ENCODE measurements at places on chromosomes 13 and 19.

DNA sequence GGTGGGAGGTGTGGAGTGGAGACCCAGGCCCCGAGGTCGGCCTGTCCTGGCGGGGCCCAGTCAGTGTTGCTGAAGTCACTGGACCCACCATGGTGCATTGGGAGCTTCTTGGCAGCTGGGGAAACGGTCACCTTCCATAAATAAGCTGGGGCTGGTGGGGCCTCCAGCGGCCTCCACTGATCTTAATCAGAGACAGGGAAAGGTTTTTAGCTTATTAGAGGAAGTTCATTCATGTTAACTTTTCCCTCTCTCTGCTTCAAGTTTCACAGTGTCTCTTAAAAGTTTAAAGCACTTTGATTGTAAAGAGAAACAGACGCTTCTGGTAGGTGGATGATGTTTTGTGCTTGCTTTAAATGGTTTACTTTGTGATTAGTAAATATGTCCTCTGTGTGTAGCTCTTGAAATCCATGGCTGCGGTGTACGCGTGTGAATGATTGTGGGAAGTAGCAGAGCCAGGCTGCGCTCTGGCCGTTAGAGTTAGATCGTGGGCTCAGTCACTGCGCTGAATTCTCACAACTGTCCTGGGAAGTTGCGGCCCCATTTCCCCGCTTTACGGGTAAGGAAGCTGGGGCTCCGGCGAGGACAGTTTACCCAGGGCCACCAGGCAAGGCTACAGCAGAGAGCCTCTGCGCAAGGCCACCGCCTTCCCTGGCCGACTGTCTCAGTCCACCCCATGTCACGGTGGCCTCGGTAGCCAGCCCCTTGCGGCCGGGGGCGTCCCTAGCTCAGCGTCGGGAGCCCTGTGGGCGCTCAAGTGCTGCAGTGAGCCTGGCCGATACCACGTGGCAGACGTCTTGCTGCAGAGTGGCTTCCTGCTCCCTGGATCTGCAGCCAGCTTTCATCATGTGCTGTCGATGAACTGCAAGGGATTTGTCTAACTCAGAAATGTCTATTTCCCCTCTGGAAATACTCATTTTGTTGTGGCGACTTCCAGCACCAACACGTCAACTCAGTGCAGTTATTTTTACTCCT is 16.5 kb upstream of the NDUFS7 start:
- no peak for DNase-seq

DNA sequence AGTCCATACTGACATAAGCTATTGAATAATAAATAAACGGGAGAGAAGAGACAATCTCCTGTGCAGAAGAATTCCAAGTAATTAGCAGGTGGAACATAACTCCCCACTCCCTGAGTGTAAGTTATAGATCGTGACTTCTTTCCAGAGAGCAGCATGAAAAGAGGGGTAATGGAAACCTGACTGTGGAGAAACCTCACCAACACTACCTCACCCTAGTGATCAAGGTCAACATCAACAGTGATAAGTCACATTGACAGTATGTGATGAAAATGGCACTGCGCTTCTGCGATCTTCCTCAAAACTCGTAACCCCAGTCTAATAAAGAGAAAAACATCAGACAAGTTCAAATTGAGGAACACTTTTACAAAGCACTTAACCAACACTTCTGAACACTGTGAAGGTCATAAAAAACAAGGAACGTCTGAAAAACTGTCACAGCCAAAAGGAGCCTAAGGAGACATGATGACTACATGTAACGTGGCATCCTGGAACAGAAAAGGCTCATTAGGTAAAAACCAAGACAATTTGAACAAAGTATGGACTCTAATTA is 19.8 kb downstream of the CAB39L start:
- DNase-seq, result no peak

GRCh38 chr13:25421612-25422011 is 49.8 kb downstream of the ATP8A2 start:
- no peak for DNase-seq

GRCh38 chr13:43688227-43688907 is 98.4 kb downstream of the ENOX1 start:
- no peak for DNase-seq

- DNase-seq, result no peak
Measured at GRCh38 chr13:74316547-74316946, 182.3 kb upstream of the KLF12 start.

DNA sequence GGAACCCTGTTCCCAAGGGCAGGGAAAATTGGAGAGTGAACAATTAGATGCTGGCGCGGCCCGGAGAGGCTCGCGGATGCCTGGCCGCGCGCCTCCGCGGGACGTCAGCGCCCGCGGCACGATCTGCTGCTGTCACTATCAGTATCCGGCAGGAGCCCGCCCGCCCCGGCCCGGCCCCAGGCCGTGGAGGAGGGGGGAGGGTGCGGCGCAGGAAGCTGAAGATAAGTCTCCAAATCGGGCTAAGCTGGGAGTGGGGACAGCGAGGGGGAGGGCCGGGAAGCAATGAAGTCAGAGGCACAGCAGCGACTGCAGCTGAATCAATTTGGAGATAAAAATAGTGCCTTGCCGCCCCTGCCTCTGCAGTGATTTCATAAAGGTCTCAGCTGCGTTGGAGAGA is 441.5 kb upstream of the KLF12 start:
- DNase-seq, result peak; percentile 16

DNA sequence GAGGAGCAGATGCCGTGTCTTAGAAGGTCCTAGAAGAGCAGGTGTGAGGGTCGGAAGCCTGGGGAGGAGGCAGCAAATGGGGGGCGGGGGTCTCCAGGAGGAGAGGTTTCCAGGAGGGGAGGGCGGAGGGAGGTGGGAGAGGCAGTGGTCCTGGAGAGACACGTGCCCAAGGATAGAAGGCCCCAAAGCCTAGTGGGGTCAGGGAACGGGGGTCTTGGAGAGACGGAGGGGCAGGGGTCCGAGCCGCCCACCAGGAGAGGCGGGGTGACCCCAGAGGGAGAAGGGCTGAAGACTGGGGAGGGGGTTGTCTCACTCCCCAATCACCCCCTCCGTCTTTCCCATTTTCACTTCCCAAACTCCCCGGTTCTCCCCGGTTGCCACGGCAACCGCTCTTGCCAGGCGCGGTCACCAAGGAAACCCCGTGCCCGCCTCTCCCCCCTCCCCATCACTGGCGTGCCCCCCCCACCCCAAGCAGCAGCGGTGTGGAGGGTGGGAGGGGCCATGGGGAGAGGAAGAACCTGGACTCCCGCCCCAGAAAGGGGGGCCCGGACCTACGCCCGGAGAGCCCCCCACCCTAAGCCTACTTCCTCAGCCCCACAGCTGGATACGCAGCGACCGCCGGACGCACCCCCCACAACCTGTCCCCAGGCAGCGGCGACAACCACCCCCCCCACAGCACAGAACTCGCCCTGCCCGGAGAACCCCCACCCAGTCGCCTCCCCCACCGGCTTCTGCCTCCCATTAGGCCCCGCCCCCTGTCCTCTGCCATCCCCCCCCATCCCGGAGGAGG is 988 bp downstream of the LRRC4B start:
- no peak for DNase-seq

- peak; percentile 76 for DNase-seq
Measured at GRCh38 chr19:10461047-10461949, 41.0 kb downstream of the PDE4A start.

DNA sequence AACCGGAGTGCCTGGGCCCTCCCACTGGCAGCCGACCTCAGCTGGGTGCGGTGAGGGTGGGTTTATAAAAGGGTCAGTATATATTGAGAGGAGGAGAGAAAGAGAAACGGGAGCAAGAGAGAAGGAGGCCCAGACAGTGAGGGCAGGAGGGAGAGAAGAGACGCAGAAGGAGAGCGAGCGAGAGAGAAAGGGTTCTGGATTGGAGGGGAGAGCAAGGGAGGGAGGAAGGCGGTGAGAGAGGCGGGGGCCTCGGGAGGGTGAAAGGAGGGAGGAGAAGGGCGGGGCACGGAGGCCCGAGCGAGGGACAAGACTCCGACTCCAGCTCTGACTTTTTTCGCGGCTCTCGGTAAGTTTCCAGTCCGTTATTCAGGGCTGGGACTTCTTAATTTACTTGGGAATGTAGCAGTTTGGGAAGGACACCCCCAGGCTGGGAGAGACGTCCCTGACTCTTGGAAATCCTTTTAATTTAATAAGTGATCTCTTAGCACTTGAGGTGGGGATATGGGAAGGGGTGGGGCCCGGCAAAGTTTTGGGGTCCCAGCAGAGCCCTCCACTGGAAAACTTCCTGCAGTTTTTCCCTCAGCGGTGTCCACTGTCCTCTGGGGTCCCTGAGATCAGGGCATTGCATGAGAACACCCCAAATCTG is at the start of gene EMP3:
TSS of gene EMP3 (plus strand) at position 288 of the 646 bp plus-strand sequence. CDS start 1,293 bp downstream, outside the sequence.
- DNase-seq, result peak; percentile 71

DNA sequence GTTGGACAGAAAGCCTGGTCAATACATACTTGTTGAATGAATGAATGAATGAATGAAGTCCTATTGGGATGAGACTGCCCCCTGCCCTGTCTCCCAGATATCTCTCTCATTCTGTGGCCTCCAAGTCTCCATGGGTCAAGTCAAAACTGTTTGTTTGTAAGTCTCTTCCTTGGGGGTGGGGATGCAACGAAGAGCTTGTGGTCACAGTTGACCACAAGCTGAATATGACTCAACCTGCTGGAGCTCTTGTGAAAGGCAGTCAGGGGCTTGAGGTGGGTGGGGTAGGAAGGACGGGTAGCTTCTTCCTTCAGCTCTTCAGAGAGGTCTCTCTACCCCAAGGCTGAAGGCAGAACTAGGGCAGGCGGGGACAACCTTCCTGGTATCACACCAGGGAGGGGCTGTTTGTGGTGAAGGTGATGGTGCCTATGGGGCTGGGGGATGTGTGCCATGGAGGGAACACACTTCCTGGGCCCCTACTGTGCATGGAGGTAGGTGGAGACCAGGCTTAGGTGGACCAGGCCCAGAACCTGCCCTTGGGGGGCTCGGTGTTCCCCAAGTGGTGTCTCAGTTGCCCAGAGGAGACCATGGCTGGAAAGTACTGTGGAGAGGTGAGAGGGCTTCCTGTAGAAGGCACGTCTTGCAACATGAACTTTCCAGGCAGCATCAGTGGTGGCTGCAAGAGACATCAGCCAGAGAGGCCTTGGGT is 8.0 kb downstream of the MYO1F start:
- peak; percentile 39 for DNase-seq

DNA sequence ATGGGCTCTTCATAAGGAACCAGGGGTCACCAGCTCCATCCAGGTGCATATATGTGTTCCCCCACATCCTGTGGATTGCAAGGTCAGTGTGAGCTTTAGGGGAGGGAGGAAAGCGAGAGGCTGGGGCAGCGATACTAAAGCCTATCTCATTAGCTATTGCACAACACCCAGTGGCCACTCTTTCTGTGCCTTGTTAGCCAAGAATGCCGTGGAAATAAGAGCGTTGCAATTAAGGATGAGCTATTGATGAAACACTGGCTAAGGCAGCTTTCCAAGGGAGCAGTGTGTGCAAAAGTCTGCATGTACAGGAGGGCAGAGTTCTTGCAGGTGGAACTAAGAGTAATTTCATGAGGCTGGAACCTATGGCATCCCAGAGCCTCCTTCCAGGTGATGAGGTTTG is 17.6 kb downstream of the TNFSF11 start:
- DNase-seq, result no peak

DNA sequence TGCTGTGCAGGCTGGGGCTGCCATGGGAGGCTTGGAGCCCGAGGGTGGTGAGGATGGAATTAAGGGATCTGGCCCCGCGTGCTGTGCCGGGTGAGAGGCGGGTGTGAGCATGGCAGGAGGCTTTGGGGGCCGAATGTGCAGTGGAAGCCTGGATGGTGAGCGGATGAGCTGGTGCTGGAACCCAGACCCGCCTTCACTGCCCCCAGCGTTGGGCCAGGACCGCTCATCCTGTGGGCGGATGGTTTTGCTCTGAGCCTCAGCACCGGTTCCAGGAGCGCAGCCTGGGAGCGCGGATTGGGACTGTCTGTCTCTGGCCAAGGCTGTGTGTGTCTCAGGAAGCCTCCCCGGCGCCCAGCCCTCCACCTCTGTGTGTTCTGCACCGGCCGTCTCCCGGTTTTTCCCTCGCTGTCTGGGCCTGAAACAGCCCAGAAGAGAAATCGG is 16.7 kb downstream of the KDM4B start:
- no peak for DNase-seq

- no peak for DNase-seq
Measured at GRCh38 chr19:39145180-39145953, 19.8 kb downstream of the PAK4 start.

DNA sequence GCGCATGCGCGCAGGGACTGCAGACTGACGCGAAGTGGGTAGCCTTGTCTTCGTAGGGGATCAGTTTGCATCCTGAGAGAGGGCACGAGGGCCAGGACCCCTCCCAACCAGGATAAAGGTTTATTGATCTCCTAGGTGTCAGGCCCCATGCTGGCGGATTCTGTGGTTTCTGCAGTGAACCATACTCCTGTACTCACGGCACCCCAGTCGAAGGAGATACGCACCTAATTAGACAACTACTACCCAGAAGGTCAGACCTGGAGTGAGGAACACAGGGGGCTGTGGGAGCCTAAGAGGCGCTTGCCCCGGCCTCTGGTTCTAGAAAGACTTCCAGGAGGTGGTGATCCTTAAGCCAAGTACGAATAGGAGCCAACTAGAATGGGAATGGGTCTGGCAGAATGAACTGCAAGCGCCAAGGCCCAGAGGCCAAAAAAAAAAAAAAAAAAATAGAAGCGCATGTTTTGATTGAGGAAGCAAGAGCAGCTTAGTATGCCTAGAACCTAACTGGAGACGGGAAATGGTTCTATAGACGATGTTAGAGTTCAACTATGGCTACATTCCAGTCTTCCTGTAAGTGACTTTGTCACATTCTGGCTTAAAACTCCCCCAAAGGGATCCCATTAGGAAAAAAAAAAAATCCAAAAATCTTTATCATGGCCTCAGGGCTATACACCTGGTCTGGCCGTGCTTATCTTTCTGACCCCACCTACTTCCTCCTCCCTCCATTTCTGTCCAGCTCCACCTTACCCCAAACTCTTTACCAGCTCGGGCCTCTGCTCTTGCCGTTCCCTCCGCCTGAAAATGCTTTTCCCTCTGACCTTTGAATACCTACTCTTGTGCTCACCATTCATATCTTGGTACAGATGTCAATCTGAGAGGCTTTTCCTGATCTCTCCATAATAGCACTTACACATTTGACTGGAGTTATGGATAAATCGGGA is 902 bp upstream of the ZNF428 start:
- peak; percentile 75 for DNase-seq

DNA sequence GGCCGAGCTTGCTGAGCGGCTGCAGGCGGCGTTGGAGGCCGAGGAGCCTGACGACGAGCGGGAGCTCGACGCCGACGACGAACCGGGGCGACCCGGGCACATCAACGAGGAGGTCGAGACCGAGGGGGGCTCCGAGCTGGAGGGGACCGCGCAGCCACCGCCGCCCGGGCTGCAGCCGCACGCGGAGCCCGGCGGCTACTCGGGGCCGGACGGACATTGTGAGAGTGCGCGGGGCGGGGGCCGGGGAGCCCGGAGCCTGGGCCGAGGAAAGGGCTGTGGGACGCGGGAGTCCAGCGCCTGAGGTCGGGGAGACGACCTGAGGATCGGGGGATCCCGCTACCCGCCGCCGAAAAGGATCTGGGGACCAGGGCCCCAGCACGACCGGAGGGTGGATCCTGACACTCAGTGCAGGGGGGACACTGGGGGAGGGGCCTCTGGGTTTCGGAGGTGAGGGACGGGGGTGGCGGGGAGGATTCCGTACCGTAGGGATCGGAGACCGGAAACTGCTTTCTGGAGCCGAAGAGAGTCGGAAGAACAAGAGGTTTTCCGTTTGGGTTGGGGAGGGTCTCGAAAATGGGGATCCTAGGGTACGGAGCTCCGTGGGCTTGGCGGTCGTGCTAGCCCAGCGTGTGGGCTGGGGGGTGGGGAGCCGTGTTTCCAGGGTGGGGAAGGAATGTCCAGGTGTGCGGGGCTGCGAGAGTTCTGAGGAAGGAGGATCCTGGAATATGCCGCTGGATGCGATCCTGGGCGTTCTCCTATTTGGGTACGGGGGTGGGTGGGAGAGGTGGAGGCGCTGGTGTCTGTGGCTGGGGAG is 616 bp downstream of the HNRNPUL1 start:
- DNase-seq, result peak; percentile 9

GRCh38 chr13:51416107-51416506 is 36.7 kb downstream of the INTS6 start:
- DNase-seq, result no peak

Data from stimulated activated CD4-positive, alpha-beta T cell treated with anti-CD3 and anti-CD28 coated beads, Interleukin-15, amount 100 ng/mL, for 1 hour (primary cell).